H4 (cell line): ENCODE measurements at places on chromosomes 4 and X.

- DNase-seq = no peak
Measured at GRCh38 chrX:112641449-112641848, 38.3 kb downstream of the LHFPL1 start.

- no peak for DNase-seq
Measured at GRCh38 chr4:54913751-54914526, 211.5 kb downstream of the KDR start.

DNA sequence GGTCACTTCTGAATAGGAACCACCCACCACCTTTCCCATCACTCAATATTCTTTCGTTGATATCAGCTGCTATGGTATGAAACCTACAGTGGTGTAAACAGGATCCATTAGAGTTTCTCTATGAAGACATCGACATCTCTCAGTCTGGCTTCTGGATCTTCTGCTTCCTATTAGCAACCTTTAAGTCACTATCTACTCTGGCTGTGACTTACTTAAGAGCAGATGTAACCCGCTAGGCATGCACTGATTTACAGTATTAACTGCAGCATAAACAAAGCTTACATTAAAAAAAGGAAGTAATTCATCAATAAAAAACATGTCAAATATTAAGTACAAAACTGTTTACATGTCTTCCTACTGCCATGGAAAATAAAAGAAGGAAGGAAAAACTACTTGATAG lies 96.4 kb downstream of the ANAPC10 start:
- DNase-seq = no peak

GRCh38 chr4:89266128-89266527 lies 41.5 kb downstream of the GPRIN3 start:
- DNase-seq = no peak

DNA sequence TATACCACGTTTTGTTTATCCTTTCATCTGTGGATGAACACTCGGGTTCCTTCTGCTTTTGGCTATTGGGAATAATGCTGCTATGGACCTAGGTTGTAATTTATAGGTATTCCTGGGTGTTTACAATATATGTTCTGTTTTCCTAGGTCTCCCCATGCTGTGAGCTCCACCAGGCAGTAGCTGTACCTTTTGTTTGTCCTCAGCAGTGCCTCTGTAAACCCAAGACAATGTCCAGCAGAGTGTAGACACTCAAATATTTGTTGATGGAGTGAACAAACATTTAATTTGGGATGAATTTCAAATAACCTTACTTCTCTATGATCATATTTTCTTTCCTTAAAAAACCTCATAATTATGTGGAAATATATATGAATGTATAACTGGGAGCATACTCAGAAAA lies 259.5 kb upstream of the BOD1L1 start:
- no peak for DNase-seq

DNA sequence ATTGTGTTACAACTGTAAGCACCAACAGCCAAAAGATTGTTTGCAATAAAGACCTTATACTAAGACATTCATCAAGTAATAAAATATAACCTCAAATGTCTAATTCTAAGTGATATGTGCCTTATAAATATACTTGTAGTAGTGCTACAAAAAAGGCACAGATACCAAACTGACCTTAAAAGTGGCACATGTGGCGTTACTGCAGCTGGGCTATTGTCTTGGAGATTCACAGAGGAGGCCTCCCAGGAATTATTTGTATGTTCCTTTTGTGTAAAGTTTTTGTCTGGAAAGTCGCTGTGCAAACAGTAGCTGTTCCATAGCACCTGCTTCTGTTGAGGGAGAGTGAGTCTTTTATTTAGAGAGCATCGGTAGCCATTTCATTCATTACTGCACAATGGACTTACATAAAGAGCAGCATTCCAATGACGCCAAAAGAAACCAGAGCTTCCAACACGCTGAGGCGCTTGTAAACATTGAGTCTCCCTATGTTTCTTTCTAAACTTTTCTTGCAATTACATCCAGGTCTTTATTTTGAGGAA lies 143.7 kb downstream of the RPA4 start:
- no peak for DNase-seq

DNA sequence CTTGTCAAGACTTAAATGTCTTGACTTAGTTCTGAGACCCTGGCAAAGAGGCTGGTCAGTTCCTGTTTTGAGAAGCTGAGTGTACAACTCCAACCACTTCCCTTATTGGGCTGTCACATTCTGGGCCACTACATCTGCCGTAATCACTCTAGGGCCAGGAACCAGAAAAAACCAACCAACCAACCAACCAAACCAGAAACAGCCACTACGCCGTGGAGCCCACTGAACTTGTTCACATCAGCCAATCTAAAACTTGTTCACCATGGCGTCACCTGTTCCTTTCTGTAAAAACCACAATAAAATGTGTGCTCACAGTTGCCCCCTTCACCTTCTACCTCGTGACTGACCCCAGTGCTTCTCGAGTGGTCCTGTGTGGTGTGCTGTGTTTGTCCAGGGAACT lies 107.3 kb downstream of the JADE1 start:
- no peak for DNase-seq

GRCh38 chr4:168524006-168524405 lies 27.2 kb downstream of the PALLD start:
- DNase-seq = peak; percentile 61

DNA sequence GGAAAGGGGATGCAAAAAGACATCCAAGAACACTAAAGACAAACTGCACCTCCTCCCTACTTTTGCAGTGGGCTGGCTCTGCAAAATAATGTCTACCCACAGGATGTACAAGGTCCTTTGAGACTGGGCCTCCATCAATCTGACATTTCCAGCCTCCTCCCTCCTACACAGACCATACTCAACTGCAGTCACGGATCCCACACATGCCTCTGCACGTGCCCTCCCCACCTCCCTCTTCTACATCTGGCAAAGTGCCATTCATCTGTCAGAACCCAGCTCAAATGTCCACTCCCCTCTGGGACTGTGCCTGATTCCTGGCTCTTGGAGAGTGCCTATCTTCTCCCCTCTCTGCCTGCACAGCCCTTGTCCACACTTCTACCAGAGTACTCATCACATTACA lies 50.3 kb downstream of the CHRDL1 start:
- no peak for DNase-seq
